Fibroblast of villous mesenchyme (primary cell): ENCODE measurements at places on chromosomes 11 and 22. TPM values are rescaled to one million over a fixed set of nuclear protein-coding genes. Genes with fewer than 3 reads are reported as not detected.

- no peak for DNase-seq
These were observed 11.0 kb upstream of the UCP3 start for GRCh38 chr11:74019860-74020259.

DNA sequence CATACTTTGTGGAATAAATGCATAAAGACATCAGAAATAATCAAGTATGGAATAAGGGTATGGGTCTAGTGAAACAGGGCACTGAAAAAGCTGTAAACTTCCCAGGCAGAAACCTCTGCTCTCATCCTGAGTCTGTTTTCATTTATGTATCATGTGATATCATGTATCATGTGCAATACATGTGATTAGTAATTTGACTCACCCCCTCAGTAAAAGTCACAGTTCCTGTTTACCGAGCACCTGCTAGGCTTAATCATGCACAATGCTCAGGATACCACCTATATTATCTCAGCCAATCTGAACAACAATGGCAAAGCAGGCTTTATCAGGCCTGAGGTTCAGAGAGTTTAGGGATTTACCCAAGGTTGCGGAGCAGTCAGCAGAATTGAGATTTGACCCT lies 250.6 kb upstream of the TENM4 start:
- DNase-seq: no peak

DNA sequence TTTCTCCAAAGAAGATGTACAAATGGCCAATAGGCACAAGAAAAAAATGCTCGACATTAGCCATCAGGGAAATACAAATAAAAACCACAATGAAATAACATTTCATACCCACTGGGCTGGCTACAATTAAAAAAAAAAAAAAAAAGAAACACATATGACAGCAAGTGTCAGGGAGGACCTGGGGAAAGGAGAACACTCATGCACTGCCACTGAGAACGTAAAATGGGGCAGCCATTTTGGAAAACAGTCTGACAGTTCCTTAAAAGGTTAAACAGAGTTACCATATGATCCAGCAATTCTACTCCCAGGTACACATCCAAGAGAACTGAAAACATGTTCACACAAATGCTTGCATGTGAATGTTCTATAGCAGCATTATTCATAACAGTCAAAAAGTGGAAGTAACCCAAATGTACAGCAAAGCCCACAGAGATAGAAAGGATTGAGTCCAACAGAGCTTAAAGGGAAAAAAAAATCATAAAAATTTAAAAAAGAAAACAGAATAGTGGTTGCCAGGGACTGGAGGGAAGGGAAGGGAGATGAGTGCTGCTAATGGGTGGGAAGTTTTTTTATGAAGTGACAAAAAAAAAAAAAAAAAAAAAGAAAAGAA lies 48.4 kb upstream of the CYP2D6 start:
- DNase-seq: no peak

DNA sequence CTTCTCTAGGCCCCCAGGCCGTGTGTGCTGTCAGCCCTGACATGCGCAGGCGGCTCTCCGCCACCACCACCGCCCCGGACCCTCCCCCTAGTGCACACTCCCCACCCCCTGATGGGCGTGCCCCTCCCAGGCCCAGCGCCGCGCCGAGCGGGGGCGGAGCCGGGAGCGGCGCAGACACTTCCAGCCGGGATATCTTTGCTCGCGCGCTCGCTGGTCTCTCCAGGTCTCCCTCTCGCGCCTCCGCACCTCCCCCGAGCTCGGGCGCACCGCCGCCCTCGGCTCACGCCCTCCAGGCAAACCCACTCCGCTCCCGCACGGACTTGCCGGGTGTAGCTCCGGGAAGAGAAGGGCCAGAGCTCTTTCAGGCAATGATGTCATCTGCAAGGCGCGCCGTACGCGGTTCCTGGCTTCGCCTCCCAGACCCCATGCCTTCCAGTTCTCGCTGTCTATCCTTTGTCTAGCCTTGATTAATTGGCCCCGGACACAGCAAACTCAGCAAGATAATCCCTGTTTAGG lies at the start of gene SCN3B:
Gene SCN3B (minus strand): TSS at position 59 of the 516 bp plus-strand sequence. CDS start 823 bp downstream, outside the sequence.
- DNase-seq: peak; percentile 41

Gene GANAB
- 178 and 211 TPM in 2 replicates for total RNA-seq

Gene SLC22A12
- not detected in 2 replicates for total RNA-seq

DNA sequence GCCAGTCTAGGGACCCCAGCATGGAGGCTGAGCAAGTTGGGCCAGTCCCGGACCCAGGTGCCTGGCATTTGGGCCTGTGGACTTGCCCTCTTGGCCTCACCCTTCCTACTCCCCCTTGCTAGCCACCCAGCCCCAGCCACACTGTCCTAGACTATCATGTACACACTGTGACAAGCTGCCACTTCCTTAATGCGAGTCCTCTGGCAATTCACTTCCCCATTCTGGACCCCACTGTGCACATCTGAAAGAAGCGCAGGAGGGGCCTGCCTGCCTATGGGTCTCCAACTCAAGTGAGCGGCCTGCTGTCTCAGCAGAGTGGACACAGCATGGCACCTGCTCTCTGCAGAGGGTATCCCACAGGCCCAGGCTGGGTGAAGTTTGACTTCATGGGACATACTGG lies 68.5 kb upstream of the LMO1 start:
- DNase-seq: no peak

DNA sequence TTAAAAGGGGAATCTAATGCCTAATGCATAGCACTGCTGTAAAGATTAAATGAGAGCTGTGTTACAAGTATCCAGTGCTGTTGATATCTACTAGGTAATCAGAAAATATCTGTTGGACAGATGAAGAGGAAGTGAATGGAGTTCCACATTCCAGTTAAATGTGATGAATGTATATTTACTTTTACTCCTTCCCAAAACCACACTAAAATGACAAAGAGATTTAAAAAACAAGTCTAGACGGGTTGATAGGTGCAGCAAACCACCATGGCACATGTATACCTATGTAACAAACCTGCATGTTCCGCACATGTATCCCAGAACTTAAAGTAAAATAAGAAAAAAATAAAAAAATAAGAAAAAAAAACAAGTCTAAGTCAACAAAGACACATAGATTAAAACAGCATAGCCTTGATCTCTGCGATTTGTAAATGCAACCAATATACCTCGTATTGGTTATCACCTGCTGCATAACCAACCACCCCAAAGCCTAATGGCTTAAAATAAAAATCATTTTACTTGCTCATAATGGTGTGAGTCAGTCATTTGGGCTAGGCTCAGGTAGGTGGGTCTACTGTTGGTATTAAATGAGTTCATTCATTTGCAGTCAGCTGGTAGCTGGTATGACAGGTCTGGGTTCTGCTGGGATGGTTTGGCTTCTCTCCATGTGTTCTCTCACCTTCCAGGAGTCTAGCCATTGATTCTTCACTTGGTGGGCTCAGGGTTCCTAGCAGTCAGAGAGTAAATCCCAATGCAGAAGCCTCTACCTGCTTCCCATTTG lies 39.7 kb upstream of the SLC6A5 start:
- no peak for DNase-seq

- DNase-seq: no peak
These were observed 7.8 kb upstream of the BMAL1 start for GRCh38 chr11:13269775-13270174.

DNA sequence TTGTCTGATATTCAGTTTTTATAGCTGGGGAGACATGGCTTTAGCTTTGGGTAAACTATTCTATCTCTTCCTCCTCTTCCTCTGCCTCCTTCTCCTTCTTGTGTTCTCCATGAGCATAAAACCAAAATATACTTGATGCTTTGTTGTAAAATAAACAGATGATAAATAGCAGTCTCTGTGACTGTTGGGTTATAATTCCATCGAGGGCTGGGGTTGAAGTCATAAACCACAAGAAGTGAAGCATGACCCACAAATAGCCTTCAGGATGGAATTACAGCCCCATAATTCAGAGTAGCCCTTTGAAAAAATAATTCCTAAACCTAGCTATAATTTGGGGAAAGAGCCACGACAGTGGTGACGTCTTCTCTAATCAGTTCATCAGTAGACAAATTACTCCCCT lies 177.7 kb downstream of the SNX19 start:
- DNase-seq: peak; percentile 37

DNA sequence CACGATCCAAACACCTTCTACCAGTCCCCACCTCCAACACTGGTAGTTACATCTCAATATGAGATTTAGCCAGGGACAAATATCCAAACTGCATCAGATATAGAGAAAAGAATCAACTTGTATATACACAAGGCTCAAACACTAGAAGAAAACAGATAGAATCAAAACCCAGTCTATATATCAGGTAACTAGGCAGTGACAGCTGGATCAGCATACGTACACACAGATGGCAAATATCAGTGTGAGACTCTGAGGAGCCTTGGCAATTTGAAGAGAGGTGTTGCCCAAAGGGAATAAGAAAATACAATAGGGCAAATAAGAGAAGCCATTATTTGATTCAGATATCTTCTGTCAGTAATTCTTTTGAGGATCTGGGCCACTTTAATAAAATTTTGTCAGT lies 951.3 kb upstream of the CHORDC1 start:
- no peak for DNase-seq

Gene GAL
- total RNA-seq: not detected in 2 replicates

Gene LDLRAD3
- 2.6 and 3.9 TPM in 2 replicates for total RNA-seq

Gene ELMOD1
- 0.43 and 0.64 TPM in 2 replicates for total RNA-seq

DNA sequence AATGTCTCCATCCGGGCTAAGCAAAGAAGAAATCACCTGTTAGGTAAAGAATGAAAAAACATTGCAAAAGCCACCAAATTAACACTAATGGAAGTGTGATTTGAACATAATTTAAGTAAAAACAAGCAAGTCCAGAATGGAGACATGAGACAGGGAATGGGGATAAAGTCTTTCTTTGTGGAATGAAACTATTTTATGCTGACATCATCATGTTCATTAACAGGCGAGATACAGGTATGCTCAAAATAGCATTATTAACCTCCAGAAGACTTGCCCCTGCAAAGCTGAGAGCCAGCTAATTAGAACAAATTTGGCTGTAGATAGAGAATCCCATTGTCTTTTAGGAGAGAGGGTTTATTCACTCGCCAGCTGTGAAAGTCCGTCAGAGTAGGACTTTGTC lies 4.9 kb upstream of the LARGE1 start:
- no peak for DNase-seq

Gene TCN2
- total RNA-seq: 3.9 and 7.4 TPM in 2 replicates

Gene SMDT1
- total RNA-seq: 5.2 and 6.1 TPM in 2 replicates

DNA sequence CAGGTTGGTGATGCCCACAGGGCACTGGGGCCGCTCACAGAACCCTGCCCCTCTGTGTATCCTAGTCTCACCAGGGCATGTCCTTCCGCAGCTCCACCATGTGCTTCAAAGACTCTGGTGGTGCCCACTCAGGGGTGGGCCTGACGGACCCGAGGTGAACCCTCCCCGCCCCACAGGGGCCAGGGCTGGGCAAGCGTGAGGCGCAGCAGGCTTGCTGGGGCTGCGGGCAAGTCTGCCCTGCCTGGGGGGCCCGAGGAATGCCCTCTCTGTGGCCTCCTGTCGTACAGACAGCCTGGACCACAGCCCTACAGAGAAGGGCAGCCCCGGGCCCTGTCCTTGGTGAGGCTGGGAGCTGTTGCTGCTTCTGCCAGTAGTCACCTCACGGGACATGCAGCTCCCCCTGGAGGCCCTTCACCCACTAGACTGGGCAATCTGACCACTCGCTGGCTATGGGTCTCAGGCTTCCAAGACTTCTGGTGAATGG lies 40.2 kb downstream of the TBX1 start:
- DNase-seq: peak; percentile 39

Gene SMTNL1
- not detected in 2 replicates for total RNA-seq

GRCh38 chr11:16239141-16240105 lies 116.9 kb downstream of the SOX6 start:
- DNase-seq: no peak
